ENCODE measurements at places on chromosomes 2 and 18.

DNA sequence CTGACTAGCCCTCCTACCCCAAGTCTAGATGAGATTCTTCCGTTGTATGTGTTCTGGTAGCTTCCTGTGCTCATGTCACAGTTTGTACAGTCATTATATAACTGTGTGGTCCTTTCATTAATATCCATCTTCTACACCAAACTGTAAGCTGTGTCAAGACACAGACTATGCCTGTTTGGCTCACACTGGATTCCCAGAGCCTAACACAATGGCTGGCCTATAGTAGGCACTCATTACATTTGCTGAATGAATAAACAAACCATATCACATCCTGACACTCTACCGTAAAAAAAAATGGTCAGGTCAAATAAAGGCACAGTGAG lies 72.6 kb downstream of the ANKRD44 start:
- no peak for DNase-seq

GRCh38 chr2:188278388-188279092 lies 13.1 kb upstream of the GULP1 start:
- no peak for DNase-seq

- DNase-seq = no peak
Measured at GRCh38 chr2:156003780-156004179, 328.7 kb downstream of the NR4A2 start.

GRCh38 chr2:78145395-78145996 lies 623.3 kb upstream of the LRRTM4 start:
- no peak for DNase-seq

GRCh38 chr18:21456428-21457178 lies 143.9 kb downstream of the ESCO1 start:
- no peak for DNase-seq

DNA sequence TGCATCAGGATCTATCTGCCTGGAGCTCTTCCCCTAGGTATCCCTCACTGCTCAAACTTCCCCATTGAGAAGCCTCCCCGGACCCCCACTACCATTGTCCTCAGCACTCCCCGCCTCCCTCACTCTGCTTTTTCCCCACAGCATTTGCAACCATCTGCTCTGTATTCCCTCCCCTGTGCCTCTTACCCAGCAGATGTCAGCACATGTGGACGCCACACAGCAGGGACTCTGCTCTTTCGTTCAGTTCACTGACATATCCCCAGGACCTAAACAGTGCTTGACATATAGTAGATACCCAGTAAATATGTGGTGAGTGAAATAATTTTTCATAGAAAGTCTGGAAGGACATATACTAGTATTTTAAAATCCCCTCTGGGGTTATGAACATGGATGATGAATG lies 101.1 kb downstream of the TMEM247 start:
- DNase-seq = no peak

GRCh38 chr2:54310311-54310710 lies 54.3 kb upstream of the TSPYL6 start:
- no peak for DNase-seq

DNA sequence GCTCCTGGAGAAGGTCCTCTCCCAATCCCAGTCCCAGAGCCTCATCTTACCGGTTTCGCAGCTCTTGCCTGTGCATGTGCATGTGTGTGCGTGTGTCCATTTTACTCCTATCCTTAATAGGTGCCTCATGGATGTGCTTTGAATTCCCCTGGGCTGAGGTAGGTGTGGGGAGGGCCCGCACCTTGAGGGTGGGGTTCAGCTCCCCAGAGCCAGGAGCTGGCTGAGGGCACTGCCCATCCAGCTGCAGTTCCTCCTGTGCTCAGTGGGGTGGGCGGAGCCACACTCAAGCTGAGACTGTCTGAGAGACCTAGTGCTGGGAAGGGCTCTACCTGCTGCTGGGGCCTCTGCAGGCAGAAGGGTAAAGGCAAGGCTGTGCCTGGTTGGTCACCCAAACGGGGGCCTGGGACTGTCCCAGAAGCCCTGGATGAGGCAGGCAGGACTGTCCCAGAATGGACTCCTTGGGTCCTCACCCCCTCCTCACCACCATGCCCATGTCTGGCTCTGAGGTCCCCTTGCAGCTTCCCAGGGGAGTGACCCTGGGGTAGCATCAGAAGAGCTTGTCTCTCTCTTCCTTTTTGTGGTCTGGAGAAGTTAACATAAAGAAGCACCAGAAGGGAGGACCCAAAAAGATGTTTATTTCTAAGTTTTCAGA lies 8.9 kb downstream of the GDF7 start:
- peak; percentile 75 for DNase-seq

DNA sequence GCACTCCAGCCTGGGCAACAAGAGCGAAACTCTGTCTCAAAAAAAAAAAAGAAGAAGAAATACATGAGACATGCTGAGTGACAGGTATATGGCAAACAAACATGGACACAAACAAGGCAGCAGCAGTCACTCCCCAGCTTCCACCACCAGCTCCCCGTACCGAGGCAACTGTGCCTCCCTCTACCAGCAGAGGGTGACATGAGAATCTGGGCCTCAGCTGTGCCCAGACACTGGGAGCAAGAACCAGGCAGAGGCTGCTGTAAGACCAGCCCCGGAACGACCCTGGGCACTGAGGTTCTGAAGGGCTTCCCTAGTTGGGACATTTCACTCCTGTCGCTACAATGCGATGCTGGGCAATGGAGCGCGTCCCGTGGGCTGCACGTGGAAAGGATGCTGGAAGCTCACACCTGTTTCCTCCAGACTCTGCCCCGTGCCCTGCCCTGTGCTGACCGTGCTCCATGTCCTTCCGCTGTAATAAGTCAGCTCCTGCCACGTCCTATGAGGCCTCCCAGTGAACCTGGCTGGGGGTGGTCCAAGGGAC lies 37.1 kb downstream of the BOK start:
- no peak for DNase-seq

GRCh38 chr2:71936076-71937030 lies 211.3 kb downstream of the CYP26B1 start:
- DNase-seq = no peak

DNA sequence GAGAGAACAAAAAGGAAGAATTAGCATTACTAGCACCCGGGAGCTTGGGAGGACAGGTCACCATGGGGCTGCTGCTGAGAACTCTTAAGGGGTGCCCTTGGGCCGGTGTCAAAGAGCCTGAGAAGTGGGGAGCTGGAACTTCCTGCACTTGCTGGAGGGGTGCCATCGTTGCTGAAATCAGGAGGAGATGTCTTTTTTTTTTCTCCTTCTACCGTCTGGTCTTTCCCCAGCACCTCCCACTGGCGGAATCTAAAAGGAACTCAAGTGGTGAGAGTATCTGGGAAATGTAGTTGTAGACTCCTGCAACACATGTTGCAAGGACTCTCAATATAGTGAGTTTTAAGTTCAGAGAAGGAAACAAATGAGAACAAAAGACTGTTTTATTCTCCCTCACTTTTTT lies 6.1 kb upstream of the AMMECR1L start:
- no peak for DNase-seq

- no peak for DNase-seq
Measured at GRCh38 chr2:197079832-197080555, 153.5 kb upstream of the PGAP1 start.

DNA sequence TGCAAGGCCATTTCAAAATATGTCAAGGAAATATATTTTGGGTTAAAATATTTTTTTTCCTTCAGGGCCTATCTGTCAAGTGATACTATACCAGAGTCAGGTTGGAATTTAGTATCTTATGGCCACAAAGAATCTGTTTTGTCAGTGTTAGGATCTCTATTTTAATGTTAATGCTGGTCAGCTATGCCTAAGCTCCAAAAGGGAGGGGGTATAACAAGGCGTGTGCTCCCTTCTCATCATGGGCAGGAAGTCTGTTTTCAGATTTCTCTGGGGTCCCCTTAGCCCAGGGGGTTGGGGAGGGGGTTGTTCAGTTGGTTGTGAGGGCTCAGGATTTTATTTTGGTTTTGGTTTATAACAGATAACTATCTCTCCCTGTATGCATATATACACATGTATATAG lies 126.4 kb downstream of the TMEM163 start:
- DNase-seq = no peak

DNA sequence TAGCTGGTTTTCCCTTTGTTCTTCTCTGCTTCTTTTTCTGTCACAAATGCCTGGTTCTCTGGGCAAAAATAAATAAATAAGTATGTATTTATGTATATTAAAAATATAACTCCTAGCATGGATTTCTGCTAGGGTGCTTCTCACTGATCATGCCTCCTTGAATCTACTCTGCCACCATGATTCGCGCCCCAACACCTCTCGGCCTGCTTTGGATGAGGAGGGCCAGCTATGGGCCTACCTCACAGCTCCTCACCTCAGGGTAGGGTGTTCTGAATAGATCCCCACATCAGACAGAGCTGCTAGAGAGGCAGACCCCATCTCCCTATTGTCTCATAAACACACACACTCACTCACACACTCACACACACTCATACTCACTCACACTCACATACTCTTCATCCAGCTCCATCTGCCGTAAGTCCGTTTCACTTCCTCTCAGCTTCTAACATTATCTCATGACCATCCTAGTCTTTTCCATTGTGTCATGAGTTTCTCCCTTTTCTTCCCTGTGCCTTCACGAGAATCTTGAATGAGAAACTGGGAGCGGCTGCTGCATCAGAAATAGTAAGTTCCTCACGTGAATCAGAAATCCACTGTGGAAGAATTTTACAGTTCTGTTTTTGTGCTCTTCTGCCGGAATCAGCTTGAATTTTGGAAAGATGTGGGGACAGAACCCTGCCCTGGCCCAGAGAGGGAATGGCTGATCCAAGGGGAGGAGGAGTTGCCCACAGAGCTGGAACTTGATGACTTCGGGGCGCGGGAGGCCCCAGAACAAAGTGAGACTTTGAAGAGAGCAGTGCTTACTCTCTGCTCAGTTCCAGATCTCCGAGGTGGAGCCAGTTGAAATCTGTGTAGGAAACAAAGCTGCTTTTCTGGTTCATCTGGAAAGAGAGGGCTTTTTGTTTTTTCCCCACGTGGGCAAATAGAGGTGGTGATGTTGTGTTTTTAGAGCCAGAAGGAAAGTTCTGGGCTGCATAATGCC lies 20.9 kb downstream of the ANXA4 start:
- DNase-seq = no peak

- no peak for DNase-seq
Measured at GRCh38 chr2:138476186-138476585, 25.4 kb upstream of the SPOPL start.

GRCh38 chr2:89833116-89833779 lies 1141.8 kb downstream of the RPIA start:
- DNase-seq = no peak

DNA sequence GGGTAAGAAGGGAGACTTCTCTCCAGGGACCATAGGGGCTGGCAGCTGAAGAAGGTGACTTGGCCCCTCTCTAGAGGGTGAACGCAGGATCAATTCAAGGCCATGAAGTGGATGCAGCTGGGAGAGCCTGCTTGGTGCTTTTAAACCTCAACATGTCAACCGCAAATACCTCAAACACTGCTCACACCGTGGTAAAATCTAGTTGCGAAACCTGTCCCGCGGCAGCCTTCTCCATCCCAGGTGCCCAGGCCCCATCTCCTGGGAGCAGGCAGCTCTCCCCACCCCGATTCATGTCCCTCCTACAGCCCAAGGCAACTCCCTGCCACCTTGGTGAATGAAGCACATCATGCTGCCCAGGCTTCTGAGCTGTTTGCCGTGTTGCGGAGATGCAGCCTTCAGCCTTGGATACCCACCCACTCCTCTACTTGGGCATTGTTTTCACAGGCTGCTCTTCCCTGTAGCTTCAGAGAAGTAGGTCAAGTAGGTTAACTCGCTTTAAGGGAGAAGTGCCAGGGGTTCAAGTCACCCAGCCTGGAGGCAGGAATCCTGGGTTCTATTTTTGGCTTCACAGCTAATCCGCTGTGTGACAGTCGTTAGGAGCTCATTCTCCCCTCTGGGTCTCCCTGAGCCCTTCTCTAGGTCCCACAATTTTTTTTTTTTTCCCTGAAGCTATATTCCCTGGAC lies 6.2 kb upstream of the EFR3B start:
- DNase-seq = no peak

DNA sequence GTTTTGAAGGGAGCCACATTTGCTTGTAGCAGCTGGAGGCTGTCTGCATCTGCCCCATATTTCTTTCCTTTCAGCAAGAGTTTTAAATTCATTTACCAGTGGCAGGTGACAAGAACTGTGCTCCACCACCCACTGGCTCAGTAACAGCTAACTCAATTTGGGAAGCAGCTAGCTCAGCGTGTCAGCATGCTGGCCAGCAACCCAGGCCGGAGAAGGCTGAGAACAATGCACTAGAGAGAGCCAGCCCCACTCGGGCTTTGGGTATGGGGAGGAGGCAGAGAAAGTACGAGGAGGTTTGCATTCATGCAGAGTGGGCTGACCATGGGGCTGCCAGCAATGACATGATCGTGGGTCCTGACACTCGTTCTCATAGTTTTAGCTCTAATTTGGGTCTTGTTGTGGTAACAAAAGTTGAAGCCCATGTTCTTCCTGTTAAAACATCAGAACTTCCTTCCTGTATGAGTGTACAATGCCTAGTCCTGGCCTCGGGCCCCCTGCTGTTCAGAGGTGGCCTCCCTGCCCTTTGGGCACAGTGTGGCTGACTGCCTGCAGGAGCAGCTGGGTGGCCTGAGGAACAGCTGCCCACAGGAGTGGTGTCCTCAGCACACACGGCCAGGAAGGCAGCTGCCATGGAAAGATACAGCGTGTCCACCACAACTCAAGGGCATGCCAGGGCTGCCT lies 23.0 kb downstream of the CDC42EP3 start:
- DNase-seq = peak; percentile 45

DNA sequence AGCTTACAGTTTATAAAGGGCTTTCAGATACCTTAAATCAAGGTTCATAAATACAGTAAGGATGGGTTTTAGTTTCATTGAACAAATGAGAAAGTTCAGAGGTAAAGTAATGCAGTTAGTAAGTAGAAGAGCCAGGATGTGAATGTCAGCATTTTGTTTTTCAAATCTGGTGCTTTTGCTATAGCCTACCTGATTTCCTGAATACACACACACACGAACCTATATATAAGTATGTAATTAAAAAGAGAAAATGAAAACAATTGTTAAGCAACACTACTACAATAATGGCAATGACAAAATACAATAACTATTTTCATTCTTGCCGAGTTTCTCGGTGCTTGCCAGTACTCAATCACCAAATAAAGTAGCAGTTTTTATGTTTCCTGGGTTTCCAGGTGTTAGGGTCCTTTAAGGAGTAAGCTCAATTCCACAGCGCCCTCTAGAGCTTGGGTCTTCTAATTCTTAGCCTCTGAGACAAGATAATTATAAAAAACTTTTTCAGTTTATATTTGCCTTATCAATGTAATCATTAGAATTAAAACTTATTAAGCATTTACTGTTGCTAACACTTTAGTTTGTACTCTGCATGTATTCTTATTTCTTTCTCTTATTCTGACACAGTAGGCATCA lies 512.9 kb upstream of the ACVR2A start:
- DNase-seq = no peak

DNA sequence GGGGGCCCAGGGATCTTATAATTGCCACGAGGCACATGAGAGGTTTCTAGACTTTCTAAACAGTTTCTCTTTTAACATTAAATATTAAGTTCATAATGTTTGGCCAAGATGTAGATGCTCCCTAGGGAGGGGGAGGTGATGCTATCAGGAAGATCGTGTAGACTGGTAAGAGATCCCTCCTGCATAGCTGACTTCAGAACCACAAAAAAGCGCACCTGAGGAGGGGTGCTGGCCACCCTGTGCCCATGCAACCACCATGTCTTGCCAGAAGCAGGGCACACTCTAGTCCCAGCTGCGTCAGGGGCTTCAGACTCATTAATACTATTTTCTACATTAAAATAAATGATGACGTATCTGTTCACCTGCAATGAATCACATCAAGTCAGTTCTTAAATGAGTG lies 103.4 kb upstream of the SLC35G4 start:
- no peak for DNase-seq

- DNase-seq = no peak
Measured at GRCh38 chr2:187509667-187510417, 44.4 kb downstream of the TFPI start.

- no peak for DNase-seq
Measured at GRCh38 chr2:226581661-226582060, 218.0 kb downstream of the IRS1 start.
